ENCODE measurements at places on chromosomes 11 and 22.
A peak's percentile ranks its signal among the peaks of the same experiment; 100 is the strongest.

- no peak for DNase-seq
Observed at GRCh38 chr11:60280412-60280811, at the start of gene MS4A4A. TSS of gene MS4A4A (plus strand) at chr11:60280666. CDS start at chr11:60280676, 10 bp downstream.

DNA sequence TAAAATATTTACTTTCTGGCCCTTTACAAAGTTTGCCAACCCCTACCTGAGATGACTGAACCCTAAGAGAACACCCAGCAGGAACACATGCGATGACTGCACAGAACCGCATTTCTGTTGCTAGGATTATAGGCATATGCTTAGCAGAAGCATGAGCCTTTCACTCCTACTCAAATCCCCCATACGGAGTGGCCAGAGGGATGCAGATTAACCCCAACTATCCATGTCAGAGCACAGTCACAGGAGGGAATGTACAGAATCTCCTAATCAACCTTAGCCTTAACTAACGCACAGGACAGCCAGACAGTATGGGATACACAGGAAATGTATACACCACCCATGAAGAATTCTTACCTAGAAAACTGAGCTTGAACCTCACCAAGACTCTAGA, 6.2 kb downstream of the HPS4 start:
- DNase-seq: no peak

DNA sequence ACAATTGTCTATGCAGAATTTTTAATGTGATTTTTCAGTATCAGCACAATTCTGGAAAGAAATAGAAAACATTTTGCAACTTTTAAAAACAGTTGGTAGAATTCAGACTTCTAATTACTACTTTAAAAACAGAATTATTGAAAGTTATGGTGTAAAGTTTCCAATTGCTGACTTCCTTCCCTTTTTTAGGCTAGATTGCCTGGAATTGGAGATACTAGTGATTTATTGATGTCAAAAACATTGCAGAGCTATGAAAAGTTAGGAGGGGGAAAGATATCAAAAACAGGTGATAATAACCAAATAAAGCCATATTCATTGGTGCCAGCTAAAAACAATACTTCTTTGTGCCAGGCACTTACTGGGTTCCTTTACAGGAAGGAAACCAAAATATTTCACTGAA, 485.5 kb downstream of the TMEM135 start:
- DNase-seq: no peak

- no peak for DNase-seq
Observed at GRCh38 chr22:39498368-39498767, 3.7 kb upstream of the MIEF1 start.

GRCh38 chr11:65899356-65900124, 648 bp downstream of the FOSL1 start:
- DNase-seq: peak; percentile 81

DNA sequence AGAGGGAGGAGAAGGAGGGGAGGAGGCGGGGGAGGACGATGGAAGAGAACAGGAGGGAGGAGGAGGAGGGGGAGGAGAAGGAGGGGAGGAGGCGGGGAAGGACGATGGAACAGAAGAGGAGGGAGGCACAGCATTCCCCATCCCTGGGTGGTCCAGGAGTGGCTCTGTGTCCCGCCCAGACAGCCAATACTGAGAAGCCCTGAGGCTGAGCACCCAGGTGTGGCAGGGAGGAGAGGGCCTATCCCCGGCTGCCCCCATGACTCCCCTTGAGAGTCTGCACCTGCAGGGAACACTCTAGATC, 717 bp downstream of the MRGPRE start:
- DNase-seq: no peak

DNA sequence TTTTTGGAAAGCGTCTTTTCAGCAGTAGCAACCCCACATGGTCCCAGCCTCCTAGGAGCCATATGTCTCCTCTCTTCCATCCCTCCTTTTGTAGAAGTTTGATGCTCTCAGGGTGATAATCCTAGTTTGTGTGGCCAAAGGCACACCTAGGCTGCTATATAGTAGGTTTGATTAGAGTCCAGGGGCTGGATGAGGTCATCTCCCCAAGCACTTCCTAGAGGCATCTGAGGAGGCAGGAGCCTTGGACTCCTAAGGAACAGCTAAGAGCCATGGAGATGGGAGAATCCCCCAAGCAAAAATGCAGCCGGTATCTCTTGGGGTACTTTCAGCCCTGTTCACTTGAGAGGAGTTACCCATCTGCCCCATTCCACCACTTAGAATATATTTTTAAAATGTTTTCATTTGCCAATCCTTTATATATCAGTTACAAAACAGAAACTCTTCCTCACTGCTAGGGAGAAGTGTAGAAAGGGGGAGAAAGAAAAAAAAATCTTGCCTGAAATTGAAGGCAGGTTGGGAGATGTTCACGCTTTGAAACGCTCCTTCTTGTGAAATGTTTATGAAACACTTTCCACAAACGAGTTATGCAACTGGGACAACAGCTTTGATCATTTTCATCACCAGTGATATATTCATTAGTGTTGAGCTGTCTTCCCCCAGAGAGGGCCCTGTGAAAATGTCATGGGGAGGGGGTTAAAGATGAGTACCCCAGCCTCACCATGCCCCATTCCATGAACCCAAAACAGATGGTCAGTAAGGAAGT, 31.9 kb upstream of the TLCD5 start:
- DNase-seq: no peak

GRCh38 chr11:94586546-94586945, 19.4 kb downstream of the PIWIL4 start:
- no peak for DNase-seq

DNA sequence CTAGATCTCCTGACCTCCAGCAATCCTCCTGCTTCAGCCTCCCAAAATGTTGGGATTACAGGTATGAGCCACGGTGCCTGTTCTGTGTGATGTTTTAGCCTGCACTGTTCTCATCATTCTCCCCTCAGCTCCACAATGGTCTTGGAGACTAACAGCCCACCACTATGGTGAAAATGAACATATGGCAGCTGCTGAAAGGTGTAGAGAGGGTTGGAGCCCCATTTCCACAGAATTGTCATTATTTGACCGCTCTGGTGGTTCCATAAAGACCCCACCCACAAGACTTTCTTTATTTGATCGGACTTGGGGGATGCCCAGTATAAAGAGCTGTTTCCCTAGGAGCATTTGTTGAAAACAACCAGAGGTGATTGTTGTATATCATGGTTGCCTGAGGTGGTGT, 67.9 kb upstream of the SEPTIN5 start:
- no peak for DNase-seq

DNA sequence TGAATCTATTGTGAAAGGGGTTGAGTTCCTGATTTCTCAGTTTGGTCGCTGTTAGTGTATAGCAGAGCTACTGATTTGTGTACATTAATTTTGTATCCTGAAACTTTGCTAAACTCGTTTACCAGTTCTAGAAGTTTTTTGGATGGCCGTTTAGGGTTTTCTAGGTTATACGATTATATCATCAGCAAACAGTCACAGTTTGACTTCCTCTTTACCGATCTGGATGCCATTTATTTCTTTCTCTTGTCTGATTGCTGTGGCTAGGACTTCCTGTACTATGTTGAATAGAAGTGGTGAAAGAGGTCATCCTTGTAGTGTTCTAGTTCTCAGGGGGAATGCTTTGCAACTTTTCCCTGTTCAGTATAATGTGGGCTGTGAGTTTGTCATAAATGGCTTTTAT, 24.6 kb upstream of the OOSP4B start:
- no peak for DNase-seq

GRCh38 chr11:127632976-127633680, 632.6 kb upstream of the KIRREL3 start:
- no peak for DNase-seq

DNA sequence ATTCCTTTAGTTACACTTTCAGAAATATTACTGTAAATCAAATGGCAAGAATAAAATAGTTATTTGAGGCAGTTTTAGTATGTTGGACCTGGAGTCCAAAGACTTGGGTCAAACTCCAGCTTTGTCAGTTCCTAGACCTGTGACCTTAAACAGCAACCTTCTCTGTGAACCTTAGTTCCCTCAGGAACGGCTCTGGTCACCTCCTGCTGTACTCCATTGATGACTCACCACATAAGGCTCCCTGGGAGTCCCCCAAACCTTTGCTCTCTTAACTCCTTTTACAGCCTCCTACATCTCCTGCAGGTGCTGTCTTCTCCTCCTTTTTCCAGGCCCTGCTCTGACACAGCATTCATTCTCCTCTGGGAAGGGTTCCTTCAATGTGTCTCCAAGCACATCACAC, 29.1 kb downstream of the LIMK2 start:
- DNase-seq: no peak

DNA sequence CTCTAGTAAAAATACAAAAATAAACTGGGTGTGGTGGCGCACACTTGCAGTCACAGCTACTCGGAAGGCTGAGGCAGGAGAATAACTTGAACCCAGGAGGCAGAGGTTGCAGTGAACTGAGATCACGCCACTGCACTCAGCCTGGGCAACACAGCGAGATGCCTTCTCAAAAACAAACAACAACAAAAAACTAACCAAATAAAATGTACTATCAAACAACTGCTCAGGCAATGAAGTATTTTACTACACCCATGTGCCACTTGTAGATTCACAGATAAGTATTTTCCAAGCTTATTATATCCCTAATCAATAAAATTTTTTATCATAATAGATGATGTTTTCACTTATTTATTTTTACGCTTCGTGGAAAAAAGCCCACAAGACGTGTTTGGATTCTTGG, 924 bp downstream of the C11orf65 start:
- DNase-seq: no peak

- no peak for DNase-seq
Observed at GRCh38 chr11:72751116-72752087, 806 bp downstream of the ARAP1 start.

DNA sequence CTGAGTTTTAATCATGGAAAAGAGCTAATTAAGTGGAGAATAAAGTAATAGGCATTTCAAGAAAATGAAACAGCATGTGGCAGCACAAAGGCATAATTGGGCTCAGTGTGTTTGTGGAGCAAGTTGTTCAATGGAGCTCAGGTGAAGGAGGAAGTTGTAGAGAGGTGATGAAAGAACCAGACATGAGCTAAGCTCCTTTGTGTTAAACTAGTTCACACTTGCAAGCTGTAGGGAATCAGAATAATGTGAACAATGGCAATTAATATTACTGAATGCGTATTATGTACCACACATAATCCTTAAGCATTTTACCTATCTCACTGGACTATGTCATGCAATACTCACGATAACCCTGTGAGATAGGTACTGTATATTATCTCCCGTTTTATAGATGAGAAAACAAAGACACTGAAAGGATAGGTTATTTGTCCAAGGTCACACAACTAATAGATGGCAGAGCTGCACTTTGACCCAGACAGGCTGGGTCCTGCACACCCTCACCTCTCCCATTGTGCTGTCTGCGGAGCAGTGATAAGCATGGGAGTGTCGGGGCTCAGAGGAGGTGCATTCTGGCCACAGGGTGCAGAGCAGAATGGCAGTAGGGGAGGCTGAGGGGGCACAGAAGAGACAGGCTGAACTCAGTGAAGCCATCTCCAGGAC, 8.9 kb downstream of the OLFML1 start:
- no peak for DNase-seq

DNA sequence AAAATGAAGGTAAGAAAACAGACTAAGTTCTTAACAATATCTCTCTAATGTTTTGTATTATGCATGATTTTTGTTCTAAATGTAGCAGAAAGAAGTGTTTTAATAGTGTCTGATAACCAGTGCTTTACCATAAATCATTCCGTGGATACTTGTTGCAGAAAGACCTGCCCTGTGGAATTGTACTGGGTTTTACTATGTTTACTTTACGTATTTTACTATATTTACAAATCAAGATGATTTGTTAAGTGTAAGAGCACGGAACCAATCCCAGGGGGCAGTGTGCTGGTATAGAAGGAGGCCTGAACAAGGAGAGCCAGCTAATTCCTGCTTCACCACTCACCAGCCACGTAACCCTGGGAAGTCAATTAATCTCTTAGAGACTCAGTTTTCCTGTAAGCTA, 1.4 kb downstream of the HTR3B start:
- no peak for DNase-seq

- no peak for DNase-seq
Observed at GRCh38 chr11:29163231-29163630, 853.6 kb downstream of the KCNA4 start.

- DNase-seq: no peak
Observed at GRCh38 chr22:42792909-42793847, 63.9 kb downstream of the ARFGAP3 start.

- DNase-seq: no peak
Observed at GRCh38 chr11:61598886-61599868, 18.3 kb upstream of the SYT7 start.

All from activated naive CD4-positive, alpha-beta T cell treated with anti-CD3 and anti-CD28 coated beads, Interleukin-2, amount 50 U/mL, for 16 hours (primary cell).